Kidney (tissue), 22 donors: ENCODE measurements at places on chromosomes 6 and 20. TPM values are rescaled to one million over a fixed set of nuclear protein-coding genes. Genes with fewer than 3 reads are reported as not detected.

DNA sequence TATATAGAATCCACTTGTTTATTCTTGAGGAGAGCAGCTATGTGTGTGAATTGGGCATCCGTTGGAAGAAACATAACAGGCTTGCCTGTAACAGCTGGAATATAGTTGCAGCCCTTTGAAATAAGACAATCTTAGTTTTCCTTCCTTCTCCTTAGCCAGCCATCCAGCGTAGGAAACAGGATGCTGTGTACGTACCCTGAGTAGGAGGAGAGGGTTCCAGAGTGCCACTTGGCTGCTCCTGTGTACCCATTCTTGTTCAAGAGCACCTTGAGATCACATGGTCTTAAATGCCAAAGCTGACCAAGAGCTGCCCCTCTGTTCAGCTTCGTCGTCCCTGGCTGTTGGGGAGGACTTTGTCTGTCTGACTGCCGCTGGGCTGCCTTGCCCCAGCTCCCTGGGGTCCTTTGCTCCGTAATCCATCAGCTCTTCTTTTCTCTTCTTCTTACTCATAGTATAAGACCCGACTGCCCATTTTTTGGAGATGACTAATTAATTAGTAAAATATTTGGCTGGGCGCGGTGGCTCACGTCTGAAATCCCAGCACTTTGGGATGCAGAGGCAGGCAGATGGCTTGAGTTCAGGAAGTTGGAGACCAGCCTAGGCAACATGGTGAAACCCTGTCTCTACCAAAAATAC, 49.0 kb downstream of the RREB1 start:
- DNase-seq: no peak

DNA sequence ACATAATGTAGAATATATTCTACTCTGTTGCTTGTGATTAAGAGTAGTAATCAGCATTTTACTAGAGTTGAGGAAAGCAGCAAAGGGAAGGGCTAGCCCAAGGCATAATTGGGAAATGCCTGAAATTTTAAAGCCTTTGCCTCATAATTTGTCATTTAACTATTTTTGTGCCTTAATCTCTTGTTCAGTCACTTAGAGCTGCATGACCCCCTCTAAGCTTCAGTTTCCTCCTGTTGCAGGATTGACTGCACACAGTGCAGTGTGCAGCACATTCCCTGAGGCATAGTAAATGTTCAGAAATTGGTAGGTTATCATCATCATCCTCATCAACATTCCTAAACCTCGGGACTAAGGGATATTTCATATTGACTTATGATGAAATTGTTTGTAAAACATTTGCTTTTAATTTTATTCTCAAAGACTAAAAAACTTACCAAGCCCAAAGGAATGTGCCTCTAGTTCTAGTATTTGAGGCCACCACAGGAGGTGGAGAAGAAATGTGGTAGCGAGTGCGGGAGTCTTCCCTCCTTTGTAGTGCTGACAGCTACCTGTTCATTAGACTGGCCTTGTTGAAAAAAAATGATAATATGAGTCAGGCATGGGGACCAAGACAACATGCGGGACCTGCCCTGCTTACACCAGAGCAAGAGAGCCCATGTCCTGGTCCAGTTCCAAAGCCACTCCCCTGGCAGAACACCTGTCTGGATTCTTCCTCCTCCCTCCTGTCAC, 14.8 kb upstream of the TENT5A start:
- DNase-seq: no peak

- no peak for DNase-seq
Observed at GRCh38 chr6:34645627-34646026, 50.9 kb downstream of the ILRUN start.

GRCh38 chr6:25481267-25481666, 170.7 kb upstream of the SCGN start:
- no peak for DNase-seq

GRCh38 chr6:159931846-159932245, 37.0 kb upstream of the IGF2R start:
- peak; percentile 8 for DNase-seq

GRCh38 chr6:107936162-107936909, 21.7 kb downstream of the SEC63 start:
- no peak for DNase-seq

GRCh38 chr6:52790861-52791260, 12.8 kb downstream of the GSTA1 start:
- DNase-seq: no peak

DNA sequence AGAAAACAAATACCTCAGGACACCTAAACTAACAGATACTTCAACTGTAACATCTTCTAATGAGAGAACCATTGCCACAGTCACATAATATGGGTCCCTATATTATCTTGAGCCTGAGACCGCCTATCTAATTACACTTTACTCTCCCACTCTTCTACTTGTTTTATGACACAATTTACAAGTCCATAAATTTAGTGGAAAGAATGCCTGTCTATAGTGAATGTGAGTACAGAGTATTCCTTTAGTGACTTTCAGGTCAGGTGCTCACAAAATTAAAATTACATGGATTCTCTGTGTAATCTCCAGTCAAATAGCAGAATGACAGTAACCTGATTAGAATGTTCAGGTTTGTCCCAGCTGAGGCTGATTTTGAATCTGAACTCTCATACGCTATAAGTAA, 624.1 kb downstream of the PKHD1 start:
- DNase-seq: peak; percentile 82

Gene RAET1L
- polyA plus RNA-seq: not detected

Gene PPP1R14C
- 6.5 TPM for polyA plus RNA-seq

Gene ZSWIM3
- polyA plus RNA-seq: 2.6 TPM

Gene PPIL6
- polyA plus RNA-seq: 6.0 TPM
